Hematopoietic multipotent progenitor cell (in vitro differentiated cells): ENCODE measurements at places on chromosomes 4 and X.

DNA sequence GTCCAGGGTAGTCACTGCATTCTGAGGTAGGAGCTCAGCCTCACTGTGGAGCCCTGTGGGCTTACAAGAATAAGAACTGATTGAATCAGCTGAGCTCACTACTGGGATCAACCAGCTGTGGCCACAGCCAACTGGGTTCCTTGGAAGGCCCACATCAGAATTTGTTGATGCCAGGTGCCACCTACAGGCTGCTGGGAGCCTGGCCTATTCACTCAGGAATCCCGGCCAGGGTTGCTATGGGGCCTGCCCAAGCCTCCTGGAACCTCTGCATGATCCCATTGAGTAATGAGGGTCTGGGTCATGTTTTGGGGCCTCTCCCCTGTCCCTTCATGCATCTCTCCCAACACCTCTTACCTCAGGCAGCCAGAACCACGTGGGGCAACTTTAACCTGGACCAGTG, 53.9 kb upstream of the KIAA1210 start:
- no peak for DNase-seq

- DNase-seq, result no peak
Measured at GRCh38 chr4:183366206-183366835, 44.1 kb upstream of the CLDN24 start.

DNA sequence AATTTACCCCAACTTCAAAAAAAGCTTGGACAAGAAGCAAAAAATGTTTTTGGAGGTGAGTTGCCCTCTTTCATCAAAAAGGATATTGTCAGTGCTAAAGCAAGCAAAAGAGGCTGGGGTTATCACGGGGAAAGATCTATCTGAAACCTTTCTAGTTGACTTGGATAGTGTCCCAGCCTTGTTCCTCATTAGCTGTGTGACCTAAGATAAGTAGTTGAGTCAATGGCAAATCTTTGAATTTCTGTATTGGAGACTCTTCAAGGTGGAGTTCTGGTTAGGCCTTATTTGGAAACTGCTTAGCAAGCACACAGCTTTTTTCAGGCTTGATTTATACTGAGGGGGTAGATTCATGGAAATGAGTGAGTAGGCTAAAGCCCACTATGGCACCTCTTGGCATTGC, 271.6 kb downstream of the GRIA3 start:
- DNase-seq, result no peak

DNA sequence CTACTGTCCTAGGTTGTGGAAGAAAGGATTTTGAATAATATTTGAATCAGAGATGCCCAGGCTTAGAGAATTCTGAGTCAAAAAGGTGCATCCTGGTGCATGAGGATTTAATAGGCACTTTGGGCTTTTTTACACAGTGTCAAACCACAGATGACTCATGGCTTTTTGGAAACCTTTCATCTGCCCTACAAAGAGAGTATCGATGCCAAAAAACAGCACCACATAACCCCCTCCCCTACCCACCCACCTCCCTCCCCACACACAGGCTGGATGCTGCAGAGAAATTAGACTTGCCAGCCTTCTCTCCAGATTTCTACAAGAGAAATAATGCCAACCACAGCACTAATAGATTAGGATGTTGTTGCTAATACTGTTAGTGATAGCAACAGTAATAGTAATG, 779.3 kb downstream of the NLGN4X start:
- DNase-seq, result no peak

- DNase-seq, result no peak
Measured at GRCh38 chr4:123673971-123674370, 277.4 kb downstream of the SPRY1 start.

DNA sequence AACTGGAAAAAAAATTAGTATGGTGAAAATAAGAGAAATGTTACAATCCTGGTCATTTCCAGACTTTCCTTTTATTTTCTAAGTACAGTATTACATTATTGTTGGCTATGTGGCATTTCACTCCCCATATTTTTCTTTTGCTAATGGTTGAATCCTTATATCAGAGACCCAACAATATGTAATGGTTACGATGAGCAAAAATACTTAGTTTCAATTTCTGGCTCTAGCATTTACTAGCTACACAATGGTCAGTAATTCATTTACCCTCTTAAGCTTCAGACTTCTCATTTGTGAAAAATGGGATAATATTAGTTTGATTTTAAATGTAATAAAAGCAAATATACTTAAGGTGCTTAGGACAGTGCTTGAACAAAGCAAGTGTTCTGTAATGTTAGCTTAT, 942.9 kb upstream of the PABPC4L start:
- DNase-seq, result no peak

DNA sequence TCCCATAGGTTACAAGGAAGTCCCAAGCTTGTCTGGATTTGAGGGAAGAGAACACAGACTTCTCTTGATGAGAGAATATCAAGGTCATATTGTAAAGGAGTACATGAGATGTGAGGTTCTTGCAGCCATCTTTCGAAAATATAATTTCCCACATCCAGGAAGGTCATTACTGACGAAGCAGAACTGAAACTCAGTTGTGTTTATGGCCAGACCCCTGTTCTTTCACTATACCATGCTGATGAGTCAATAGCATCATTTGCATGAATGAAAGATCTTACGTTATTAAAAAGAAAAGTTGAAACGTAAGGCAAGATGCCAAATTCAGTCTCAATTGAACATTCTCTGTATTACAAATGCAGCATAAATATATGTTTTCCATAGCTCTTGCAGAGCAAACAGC, 14.2 kb upstream of the CCDC149 start:
- no peak for DNase-seq

- DNase-seq, result no peak
Measured at GRCh38 chr4:661231-661630, 12.8 kb downstream of the ATP5ME start.

DNA sequence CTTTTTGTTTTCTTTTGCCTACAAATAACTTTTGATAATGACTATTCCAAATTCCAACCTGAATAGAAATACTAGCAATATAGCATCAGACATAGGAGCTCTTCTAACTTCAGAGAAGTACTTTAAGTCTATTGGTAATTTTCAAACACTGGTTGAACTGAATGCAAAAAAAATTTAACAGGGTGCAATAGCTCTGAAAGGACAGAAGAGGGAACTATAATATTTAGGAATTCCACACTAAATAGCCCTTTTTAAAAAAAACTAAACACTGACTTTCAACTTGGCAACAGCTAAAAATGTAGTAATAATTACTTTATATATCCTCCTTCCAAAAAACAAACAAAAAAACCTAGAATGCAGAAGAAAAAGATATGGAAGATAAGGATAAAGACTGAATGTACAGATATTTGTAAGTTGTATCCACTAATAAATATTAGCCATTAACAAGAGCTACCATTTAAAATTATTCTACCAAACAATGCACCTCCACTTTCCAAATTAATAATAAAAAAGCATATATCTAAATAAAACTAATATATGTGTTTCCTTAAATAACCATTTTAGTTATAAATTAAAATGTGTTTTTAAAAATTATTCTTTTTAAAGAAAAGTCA, 81.4 kb downstream of the FBXW7 start:
- DNase-seq, result no peak

- DNase-seq, result no peak
Measured at GRCh38 chrX:54922547-54922946, 1.9 kb downstream of the TRO start.

DNA sequence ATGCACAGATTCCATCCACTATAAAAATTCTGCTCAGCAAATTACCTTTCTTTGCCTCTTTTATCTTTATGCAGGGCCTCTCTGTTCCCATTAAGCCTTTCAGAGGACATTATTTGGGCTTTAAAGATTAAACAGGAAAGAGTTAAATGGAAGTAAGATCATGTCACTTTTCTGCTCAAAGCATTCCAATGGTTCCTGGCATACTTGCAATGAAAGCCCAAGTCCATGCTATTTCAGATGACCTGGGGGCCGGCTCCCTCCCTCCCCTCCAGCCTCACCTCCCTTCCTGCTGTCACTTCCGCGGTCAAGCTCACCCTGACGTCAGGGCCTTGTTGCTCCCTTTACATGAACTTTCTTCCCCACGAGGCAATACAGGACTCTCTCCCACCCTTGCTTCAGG, 125.5 kb downstream of the C4orf51 start:
- DNase-seq, result no peak

DNA sequence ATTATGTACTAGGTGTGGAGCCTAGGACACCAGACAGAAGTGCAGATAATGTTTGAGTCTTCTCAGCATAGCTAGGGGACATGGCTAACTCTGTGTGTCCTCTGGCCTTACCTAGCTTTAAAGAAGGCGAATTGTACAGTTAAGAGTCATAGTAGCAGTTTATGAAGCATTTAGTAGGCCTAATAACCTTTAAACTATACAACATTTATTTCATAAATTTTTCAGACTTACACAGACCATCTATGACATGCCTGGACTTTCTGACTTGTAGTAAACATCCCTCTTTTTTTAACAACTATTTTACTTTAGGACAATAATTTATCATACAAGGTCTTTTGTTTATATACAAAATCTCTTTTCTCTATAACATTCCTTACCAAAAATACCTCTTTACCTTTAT, 37.4 kb downstream of the ETNPPL start:
- DNase-seq, result no peak

GRCh38 chrX:71282514-71283402, 677 bp upstream of the NONO start:
- peak; percentile 41 for DNase-seq

DNA sequence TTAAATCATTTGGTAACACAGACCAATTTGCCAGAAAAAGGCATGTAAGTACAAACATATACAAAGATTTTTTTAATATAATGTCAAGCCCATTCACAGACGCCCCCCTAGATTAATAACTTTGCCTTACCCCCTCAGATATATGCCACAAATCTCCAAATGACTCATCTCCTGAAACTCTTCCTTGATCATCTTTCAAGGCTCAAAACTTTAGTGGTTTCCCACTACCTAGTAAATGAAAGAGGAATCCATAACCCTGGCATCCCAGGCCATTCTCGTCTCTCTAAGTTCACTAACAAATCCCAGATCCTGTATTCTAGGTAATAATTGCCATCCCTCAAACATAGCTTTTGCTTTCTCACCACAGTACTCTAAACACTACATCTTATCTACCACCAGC, 61.9 kb downstream of the PRSS12 start:
- DNase-seq, result no peak

GRCh38 chr4:84237008-84237407, 262.1 kb downstream of the NKX6-1 start:
- DNase-seq, result no peak

DNA sequence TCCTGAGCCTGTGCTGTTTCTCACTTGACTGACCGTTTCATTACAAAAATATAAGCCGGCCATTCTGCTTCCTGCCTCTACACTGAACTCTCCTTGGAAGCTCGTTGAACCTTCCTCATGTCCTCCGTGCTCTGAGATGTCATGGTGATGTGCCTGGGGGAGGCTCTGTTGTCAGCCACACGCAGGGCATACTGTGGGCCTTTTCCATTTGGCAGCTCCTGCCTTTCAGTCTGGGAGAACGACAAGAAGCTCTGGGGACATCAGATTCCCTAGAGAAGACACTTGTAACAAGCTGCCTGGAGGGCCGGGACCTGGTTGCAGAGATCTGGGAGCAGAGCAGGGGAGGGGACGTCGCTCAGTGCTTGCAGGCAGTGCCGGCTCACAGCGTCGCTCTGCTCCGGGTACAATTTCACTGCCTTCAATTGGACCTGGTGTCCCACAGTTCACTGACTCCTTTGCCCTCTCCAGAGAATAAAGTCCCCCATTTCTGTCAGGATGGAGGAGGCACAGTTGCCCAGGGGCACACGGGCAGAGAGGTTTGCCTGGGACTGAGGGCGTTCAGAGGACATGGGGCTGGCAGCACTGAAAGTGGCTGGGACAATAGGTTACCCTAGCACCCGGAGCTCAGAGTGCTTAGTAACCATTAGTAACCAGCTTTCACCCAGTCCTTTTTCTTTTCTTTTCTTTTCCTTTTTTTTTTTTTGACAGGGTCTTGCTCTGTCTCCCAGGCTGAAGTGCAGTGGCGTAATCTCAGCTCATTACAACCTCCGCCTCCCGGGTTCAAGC, 19.1 kb upstream of the MECP2 start:
- DNase-seq, result no peak

DNA sequence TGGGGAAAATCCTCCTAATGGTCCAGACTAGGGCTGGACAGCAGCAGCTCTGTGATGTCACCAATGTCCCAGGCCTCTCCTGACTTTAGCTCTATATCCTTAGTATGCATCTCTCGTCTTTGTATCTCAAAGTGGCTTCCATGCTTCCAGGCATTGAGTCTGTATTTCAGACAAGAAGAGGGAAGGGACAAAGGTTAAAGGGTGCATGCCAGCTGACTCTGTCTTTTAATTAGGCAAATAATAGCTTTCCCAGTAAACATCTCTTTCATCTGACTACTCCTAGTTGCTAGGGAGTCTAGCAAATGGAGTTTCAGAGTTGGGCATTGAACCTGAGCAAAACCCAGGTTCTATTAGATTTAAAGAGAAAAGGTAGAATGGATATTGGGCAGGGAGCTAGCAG, 5.4 kb downstream of the FAM47E start:
- no peak for DNase-seq

DNA sequence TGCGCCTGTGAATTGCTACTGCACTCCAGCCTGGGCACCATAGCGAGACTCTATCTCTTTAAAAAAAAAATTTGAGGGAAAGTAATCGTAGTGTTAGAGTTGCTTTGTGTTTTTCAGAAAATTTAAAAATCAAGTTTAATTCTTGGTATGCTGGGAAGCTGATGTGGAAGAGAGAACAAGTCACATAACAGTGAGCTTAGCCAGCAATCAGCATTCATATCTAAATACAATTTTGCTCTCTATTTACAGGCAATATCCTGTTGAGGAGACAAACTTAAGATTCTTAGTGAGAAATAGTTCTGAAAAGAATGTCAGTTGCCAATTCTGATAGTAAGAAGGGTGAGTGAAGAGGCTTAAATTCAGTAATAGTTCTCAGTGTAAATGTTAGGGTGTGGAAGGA, 9.6 kb upstream of the NDUFC1 start:
- no peak for DNase-seq

DNA sequence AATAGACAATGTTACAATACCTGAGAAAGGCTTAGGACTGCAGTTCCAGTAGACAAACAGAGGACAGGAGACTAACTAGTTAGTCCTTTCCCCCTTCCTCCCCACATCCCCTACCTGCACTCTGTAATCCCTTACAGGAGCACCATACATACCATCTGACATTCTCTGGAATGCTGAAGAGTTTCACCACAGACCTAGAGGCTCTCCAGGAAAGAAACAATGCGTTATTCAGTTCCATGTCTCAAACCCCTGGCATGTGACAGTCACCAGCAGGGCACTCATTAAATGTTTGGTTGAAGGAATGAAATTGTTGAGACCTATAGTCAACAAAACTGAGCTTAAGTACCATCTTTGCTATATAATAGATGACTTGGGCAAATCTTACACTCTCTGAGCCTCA, 100.2 kb upstream of the USP38 start:
- no peak for DNase-seq

DNA sequence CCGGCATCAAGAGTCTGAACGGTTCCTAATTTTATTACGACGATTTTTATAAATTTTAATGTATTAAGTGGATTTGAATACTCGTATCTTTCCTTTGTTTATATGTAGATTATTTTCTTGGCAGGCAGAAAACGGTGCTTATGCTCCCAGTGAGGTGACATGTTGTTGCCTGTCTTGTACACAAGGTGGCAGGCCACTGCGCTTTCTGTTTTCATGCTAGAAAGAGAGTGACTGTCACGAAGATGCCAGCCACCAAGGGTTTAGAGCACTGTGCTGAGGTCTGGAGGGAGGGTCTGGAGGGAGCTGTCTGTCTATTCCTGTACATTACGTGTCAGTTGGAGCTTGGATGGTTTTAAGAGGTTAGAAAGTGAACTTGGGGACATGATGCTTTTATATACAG, 87.7 kb downstream of the SHROOM2 start:
- DNase-seq, result peak; percentile 57

GRCh38 chr4:171583790-171584189, 229.4 kb upstream of the GALNTL6 start:
- DNase-seq, result no peak

GRCh38 chr4:3054169-3054759, 20.1 kb downstream of the HTT-AS start:
- no peak for DNase-seq
